ENCODE measurements at places on chromosomes 11 and 22. TPM values are rescaled to one million over a fixed set of nuclear protein-coding genes. Genes with fewer than 3 reads are reported as not detected.

The RAB36 gene
- 19.2 TPM for polyA plus RNA-seq

The ART1 gene
- 0.38 TPM for polyA plus RNA-seq

The UPK3A gene
- polyA plus RNA-seq = 1.5 TPM

The OR52H1 gene
- polyA plus RNA-seq = 0.13 TPM

The CARNS1 gene
- 4.4 TPM for polyA plus RNA-seq

DNA sequence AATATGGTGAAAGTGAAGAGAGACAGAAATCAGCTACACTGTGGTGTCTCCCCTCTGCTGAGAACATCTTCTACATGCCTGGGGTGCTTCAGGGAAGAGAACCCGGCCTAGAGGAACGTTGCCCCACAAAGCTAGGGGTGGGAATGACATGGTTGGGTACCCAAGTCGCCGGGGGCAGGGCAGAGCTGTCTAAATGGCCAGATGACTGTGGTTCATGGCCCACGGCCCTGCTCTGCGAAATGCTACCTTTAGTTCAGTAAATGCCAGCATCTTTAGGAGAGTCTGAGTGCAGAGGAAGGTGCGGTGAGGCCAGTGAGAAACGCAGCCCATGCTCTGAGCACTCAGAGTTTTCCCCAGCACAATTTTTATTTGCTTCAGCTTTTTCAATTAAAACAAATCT, 12.8 kb downstream of the BRD1 start:
- DNase-seq = no peak

DNA sequence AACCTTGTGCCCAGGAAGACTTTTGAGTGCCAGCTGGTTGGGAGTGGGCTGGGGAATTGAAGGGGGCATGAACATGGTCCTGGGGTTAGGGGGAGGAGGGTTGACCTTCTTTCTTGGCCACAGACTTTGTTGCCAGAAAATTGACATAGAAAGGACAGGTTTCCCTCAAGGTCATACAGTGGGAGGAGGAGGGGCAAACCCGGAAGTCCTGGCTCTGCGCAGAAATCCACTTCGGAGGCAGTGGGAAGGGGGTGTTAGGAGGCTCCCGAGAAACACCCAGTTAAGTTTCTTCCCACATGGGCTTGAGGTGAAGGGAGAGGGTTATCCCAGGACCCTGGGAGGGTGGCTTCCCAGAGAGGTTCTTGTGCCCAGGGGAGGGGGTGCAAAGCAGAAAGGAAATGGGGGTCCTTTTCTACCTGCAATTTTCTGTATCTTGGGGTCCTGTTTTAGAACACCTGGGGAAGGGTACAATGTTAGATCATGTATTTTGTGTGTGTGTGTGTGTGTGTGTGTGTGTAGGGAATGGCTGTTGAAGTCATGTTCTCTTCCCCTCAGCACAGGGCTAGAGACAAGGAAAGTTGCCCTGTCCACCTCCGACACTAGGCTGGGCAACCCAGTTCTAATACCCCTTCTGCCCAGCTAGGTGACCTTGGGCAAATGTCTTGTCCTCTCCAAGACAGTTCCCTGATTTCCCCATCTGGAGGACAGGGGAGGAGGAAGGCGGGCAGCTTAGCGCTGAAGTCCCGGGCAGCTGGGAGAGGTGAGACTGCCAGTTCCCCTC, 1.1 kb downstream of the PVALB start:
- no peak for DNase-seq

DNA sequence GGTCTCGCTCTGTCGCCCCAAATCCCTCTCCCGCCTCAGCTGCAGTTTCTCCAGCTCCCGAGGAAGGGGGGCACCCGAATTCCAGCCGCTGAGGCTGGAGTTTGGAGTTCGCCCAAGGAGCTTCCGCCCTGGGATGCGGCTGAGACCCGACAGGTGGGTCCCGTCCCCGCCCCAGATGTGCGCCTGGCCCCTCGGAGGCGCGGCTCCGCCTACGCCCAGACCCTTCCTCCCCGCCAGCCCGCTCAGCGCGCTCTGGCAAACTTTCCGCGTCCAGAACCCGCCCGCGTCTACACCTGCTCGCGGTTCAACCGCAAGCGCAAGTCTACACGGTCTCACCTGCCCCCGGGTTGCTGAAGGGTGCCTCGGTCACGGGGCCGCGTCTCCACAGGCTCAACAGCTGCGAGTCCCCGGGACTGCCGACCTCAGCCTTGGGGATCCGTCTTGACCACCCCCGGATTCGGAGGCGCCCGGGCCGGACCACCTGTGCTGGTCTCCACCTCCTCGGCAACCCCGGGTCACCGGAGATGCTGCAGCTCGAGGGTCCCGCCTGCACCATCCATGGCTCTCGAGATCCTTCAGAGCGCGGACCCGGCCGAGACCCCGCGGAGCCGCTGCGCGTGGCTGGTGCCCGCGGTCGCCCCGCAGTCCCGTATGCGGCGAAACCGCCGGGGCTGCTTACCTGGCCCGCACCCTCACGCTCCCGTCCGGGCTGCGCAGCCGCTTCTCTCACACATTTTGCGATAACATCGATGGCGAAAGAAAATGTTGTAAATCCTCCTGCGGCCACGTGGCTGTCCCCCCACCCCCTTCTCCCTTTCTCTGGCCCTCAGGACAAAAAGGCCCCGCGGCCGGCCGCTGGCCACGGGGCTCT, 63.6 kb downstream of the NFAM1 start:
- no peak for DNase-seq

DNA sequence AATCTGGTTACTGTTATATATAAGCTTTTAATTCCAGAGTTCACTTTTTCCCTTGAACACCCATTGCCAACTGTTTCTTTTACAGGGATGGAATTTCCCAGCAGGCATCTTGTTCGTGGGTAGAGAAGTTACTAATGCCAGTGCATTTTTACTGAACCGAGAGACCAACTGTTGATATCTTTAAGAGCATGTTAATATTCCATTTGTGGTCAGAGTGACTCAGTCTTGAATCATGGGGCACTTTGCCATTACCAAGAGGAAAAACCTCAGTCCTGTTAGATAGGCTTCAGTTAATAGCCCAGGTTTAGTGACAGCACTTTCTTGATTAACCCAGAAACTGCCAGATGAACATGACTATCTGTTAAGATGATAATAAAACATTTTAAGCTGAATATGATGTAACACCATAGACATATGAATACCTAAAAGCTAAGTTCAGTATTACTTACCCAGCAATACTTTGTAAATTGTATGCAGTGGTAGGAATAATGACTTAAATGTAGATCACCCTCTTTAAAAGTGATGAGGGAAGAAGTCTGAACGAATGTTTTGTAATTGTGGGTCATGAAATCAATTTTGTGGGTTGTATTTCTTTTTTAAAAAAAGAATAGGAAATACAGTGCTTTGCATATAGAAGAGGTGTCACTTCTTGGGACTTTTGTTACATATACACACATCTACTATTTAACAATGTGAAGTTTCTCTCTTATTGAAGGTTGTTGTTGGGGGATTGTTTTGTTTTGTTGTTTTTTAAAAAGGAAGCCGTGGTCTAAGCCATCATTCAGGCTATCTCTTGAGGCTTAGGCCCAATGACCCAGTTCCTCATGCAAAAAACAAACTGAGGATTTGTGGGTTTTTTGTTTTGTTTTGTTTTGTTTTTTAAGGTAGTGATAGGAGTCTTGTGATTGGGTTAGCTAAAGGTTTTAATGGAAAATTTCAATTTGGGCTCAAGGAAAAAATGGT, 79.2 kb upstream of the GRIK4 start:
- no peak for DNase-seq

- peak; percentile 71 for DNase-seq
These were observed 29.7 kb downstream of the ZFTA start for GRCh38 chr11:63738720-63739360.

DNA sequence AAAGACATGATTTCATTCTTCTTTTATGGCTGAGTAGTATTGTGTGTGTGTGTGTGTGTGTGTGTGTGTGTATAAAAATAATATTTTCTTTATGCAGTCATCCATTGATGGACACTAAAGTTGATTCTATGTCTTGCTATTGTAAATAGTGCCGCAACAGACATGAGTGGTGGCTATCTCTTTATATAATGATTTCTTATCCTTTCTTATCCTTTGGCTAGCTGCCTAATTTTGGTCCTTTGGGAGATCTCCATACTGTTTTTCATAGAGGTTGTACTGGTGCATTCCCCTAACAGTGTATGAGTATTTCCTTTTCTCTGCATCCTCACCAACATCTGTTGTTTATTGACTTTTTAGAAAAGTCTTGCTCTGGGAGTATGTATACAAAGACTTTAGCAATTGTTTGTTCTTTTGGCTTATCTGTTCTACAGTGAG, 107.0 kb downstream of the STIM1 start:
- DNase-seq = no peak

GRCh38 chr11:105670811-105671210, 60.9 kb downstream of the GRIA4 start:
- no peak for DNase-seq

DNA sequence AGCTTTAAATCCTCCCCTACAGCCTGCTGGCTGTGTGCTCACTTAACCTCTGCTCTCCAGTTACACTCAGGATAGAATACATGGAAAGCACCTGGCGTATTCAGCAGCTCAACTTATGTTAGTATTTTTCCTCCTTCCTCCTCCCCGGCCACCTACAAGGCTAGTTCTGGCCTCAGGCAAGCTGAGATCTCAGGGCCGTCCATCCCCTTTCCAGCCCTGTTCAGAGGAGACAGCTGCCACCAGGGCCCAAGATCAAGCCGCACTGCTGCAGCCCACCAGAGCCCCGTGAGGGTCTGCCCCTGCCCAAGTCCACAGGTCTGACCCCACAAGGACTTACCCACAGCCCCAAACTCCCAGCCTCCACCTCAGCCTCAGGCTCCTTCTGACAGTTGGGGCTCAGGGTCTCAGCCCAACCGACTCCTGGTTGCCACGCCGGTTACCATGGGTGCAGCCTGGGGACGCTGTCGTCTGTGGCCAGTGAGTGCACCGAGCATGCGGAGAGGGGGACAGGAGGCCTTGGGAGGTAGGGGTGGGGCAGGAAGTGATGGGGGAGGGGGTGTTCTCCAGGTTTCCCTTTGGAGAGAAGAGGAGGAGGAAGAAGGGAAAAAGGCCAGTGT, at the start of gene C11orf16:
Gene C11orf16, minus strand, starts transcription at position 384 of the 617 bp plus-strand sequence. CDS start 639 bp downstream, outside the sequence.
- DNase-seq = no peak

DNA sequence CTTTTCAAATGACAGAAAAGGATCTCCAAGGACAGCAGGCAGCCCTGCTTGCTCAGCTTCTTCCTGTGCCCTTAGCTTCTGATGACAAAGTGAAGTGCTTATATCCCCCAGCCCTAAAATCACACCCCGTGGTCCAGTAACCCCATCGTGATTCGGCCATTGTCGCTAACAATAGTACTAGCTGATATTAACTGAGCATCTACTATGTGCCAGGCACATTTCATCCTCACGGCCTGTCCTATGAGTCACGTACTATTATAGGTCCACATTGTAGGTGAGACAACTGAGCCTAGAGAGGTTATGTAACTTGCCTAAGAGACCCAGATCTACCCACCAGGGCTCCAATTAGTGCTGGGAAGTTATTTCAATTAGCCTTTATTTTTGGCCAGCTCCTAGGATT, 6.1 kb downstream of the SCN4B start:
- no peak for DNase-seq

GRCh38 chr22:43392385-43392989, 19.3 kb upstream of the MPPED1 start:
- no peak for DNase-seq

DNA sequence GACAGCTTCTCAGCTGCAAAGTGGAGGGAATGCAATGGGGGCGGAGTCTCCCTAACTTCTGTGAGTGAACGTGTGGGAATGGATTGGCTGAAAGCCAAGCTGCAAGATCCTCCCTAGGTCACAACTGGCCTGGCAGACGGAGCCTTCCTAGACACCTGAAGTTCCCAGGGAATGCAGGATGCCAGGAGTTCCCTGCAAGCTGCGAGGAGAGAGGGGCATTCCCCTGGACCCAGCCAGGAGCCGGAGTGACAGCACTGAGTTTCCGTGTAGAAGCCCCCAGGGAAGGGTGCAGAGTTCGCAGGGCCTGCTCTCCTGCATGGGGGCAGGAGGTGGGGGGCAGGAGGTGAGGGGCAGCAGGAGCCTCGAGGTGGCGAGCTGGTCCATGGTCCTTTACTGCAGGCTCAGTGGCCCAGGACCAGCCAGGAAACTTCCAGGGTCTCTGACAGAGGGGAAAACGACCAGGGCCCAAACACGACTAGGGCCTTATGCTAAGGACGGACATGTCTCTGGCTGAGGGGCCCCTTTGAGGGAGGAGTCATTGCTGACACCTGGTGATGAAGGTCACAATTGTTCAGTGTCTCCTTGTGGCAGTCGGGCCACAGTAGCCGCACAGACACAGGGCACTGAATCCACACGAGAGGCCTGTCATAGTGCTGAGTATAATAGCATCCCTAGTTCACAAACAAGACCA, 141.4 kb downstream of the FBXO7 start:
- peak; percentile 55 for DNase-seq

DNA sequence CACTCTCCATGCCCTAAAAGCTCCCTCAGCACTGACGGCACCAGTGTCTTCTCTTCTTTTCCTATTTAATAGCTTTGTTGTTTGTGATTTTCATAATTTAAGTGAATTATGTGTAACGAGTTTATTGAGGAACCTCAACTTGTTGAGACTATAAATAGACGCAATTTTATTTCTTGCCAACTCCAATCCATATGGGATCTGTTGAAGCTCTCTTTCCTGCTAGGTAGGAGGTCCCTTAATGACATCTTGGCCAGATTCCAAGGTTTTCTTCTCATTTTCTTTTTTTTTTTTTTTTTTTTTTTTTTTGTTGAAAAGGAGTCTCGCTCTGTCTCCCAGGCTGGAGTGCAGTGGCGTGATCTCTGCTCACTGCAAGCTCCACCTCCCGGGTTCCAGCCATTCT, 14.2 kb downstream of the RTL6 start:
- no peak for DNase-seq

Data from left kidney (tissue), 8 donors.